ENCODE measurements at places on chromosomes 2 and 18. TPM values are rescaled to one million over a fixed set of nuclear protein-coding genes. Genes with fewer than 3 reads are reported as not detected.

DNA sequence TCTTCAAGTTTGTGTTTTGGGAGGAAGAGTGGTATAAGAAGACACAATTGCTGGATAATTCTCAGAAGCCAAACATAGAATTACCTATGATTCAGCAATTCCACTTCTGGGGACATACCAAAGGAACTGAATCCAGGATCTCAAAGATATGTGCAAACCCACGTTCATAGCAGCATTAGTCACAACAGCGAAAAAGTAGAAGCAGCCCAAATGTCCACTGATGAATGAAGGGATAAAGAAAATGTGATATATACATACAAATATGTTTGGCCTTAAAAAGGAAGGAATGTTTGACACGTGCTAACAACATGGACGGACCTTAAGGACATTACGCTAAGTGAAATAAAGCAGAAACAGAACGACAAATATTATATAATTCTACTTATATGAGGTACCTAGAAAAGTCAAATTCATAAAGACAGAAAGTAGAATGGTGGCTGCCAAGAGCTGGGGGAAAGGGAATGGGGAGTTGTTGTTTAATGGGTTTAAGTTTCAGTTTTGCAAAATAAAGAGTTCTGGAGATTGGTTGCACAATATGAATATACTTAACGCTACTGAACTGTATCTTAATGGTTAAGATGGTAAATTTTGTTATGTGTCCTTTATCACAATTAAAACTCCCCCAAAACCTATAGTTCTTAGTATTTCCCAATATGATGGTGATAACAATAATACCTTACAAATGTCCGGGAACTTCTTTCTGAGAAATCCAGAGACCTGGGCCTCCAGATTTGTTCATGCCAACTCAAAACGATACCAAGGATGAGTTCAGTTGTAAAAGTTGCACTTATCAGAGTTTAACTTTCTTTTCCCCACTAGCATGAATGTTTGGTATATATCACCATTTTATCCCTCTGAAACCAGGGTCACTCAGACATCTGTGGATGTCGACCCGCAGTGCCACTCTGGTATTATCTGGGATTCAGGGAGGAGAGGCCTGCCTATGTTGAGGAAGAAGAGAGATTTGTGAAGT, 33.7 kb upstream of the WIPF1 start:
- no peak for DNase-seq

- no peak for DNase-seq
Measured at GRCh38 chr2:172693037-172693436, 42.6 kb upstream of the RAPGEF4 start.

The KLHL41 gene
- polyA plus RNA-seq: 2.3 TPM

- no peak for DNase-seq
Measured at GRCh38 chr18:62867534-62867933, 152.2 kb downstream of the PHLPP1 start.

GRCh38 chr2:2805263-2805662, 474.2 kb upstream of the MYT1L start:
- DNase-seq: no peak

GRCh38 chr2:168731616-168732015, 70.8 kb upstream of the NOSTRIN start:
- no peak for DNase-seq

DNA sequence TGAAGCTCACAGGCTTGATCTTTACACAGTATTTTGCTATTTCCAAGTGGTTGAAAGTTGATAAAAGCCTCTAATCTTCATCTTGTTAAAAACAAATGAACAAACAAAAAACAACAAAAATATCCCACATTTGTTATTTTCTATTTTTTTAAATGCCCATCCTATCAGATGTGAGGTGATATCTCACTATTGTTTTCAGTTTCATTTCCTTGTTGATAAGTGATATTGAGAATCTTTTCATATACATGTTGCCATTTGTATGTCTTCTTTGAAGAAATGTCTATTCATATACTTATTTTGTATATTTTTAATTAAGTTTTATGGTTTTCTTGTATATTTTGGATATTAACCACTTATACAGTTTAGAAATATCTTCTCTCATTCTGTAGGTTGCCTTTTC, 175.8 kb downstream of the CALCRL start:
- DNase-seq: no peak

- no peak for DNase-seq
Measured at GRCh38 chr2:27537287-27537686, 40.6 kb downstream of the GCKR start.

DNA sequence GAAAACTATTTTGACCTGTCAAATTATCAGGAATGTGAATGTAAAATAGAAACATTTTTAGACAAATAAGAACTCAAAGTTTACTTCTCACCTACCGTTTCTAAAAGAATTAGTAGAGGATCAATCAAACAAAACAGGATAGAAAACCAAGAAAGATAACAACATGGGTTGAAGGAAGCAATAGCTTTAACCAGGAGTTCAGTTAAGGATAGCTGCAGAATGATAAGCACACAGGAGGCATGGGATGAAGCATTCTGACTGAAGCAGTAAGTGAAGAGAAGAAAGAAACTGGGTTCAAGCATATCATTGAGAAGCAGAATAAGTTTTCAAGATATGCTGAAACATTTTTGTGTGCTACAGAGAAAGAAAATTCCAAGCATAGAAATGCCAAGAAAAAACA, 52.3 kb downstream of the TWSG1 start:
- DNase-seq: no peak

- DNase-seq: no peak
Measured at GRCh38 chr18:70431203-70431624, 142.4 kb downstream of the SOCS6 start.

DNA sequence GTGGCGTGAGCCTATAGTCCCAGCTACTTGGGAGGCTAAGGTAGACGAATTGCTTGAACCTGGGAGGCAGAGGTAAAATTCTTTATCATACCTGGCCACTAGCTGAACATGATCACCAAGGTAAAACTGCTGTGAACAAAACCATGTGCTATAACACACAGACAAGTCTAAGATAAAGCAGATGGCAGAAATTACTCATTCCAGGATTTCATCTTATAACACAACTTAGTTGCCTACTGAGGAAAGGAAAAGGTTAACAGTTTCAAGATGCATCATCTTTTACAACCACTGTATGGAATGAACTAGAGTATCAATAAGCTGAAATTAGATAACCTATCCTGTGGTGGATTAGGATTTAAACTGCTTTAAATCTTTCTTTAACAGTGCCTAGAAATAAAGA, 8.3 kb downstream of the ARL5A start:
- no peak for DNase-seq

The MAL gene
- 306 TPM for polyA plus RNA-seq

GRCh38 chr18:32042337-32042736, 23.7 kb downstream of the RNF125 start:
- DNase-seq: no peak

- no peak for DNase-seq
Measured at GRCh38 chr18:26386441-26386840, 160.2 kb downstream of the TAF4B start.

DNA sequence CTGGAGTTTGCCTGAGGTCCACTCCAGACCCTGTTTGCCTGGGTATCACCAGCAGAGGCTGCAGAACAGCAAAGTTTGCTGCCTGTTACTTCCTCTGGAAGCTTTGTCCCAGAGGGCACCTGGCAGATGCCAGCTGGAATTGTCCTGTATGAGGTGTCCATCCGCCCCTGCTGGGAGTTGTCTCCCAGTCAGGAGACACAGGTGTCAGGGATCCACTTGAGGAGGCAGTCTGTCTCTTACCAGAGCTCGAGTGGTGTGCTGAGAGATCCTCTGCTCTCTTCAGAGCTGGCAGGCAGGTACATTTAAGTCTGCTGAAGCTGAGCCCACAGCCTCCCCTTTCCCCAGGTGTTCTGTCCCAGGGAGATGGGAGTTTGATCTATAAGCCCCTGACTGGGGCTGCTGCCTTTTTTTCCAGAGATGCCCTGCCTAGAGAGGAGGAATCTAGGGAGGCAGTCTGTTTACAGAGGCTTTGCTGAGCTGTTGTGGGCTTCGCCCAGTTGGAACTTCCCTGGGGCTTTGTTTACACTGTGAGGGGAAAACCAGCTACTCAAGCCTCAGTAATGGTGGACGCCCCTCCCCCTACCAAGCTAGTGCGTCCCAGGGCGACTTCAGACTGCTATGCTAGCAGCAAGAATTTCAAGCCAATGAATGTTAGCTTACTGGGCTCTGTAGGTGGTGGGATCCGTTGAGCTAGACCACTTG, 34.7 kb downstream of the TFPI start:
- no peak for DNase-seq

- DNase-seq: no peak
Measured at GRCh38 chr18:32749809-32750208, 23.0 kb downstream of the KLHL14 start.

The PNO1 gene
- polyA plus RNA-seq: 15.9 TPM

The PTPN2 gene
- 45.8 TPM for polyA plus RNA-seq

DNA sequence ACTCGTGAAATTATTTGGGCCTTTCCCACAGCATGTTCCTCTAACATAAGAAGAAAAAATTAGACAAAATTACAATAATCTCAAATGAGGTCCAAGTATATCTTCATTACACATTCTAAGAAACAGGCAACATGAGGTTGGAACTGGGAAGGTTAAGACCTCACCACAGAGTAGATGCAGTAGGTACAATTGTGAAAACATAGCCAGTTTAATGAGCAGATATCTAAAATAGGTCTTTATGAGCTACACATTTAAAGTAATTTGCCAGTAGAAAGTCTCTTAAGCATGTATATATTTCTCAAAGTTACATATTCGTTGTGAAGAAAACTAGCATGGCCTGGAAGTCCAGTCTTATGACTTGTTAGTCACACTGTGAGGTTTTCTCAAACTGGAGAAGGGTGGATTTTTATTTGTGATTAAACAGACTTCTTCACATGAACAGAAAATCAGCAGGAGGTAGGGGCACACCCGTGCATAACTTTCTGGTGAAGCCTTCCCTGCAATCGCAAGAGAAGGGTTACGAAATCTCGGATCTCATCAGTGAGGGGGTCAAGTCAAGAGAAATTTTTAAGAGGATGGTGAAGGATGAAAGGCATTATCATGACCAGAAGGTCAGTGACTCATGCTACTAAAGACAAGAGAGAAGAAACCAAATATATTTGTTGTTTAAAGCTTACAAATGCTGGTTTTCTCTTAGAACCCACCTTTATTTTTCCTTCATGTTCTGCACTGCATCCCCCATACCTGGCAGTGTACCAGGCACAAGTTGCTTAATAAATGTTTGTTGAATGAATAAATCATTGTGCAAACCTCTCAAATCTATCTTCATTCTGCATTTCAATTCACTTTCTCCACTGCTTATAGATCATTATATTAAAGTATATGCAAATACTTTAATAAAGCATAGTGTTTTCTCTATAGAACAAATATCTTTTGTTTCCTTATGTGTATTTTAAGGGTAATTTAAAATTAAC, 5.1 kb upstream of the RAB27B start:
- DNase-seq: no peak

DNA sequence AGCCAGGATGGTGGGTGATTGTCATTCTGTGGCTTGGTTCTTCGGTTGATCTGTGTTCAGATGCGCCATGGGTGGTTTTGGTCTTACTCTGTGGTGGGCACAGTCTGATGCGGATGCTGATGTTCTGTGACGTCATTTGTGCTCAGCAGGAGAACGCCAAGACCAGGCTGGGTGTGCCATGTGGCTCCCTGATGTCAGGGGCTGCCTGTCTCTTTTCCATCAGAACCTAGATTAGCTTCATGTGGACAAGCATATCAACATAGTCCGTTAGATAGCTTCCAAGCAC, 100.6 kb upstream of the ARL4C start:
- DNase-seq: no peak

- DNase-seq: no peak
Measured at GRCh38 chr2:168039881-168040280, 207.5 kb downstream of the STK39 start.

DNA sequence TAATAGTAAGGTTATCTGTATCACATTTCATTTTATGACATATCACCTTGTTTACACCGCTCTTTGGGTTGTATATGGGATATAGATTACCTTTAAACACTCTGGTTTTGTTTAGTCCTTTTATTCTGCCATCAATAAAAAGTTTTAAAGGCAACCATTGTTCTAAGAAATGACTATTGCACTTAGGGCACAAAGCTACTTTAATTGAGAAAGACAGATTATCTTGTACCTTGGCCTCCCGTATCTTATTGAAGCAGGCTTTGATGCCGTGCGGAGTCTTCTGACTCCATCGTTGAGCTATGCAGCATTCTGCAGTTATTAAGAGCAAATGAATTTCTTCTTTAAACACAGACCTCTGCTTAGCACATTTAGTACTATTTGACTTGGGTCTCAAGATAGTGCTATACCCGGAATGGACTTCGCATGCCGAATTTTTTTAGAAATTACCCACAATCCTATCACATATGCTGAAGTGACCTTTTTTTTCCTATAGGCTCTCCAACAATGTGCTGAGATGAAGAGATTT, 16.7 kb downstream of the PKDCC start:
- no peak for DNase-seq

The CPS1 gene
- polyA plus RNA-seq: 3.2 TPM

GRCh38 chr2:239302808-239303557, 97.8 kb downstream of the HDAC4 start:
- no peak for DNase-seq

The GALR1 gene
- 0.21 TPM for polyA plus RNA-seq

The STPG4 gene
- 0.30 TPM for polyA plus RNA-seq

- DNase-seq: peak; percentile 74
Measured at GRCh38 chr18:22558945-22559385, 141.2 kb upstream of the CTAGE1 start.

GRCh38 chr18:48689548-48689947, 150.7 kb downstream of the CTIF start:
- DNase-seq: no peak

- DNase-seq: no peak
Measured at GRCh38 chr2:29061616-29062015, 12.7 kb downstream of the PCARE start.

The COPS7B gene
- 64.4 TPM for polyA plus RNA-seq

- DNase-seq: no peak
Measured at GRCh38 chr18:58152891-58153290, 108.9 kb downstream of the NEDD4L start.

GRCh38 chr2:18849841-18850578, 260.6 kb upstream of the NT5C1B start:
- DNase-seq: no peak

- DNase-seq: no peak
Measured at GRCh38 chr2:73225513-73226360, 7.3 kb downstream of the PRADC1 start.

The TTLL4 gene
- 30.6 TPM for polyA plus RNA-seq

DNA sequence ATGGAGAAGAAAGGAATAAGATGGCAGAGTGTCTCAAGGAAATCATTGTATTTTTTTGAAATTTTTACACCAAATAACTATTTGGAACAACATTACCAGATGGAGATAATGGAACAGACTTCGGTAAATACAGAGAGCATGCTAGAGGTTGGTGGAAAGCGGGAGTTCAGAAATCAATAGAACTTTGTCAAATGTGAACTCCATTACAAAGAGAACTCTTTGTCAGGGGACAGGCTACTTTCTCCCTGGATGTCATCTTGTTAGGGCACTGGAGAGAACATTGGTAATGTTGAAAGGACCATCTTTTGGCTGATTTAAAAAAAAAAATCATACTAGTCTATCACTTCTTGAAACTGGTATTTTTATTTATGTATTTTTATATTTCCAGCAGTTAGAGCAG, 30.8 kb downstream of the DCC start:
- no peak for DNase-seq

GRCh38 chr2:62724886-62725711, 19.6 kb downstream of the EHBP1 start:
- no peak for DNase-seq

The ANO7 gene
- polyA plus RNA-seq: 2.7 TPM

GRCh38 chr2:160482673-160483072, 10.9 kb downstream of the RBMS1 start:
- DNase-seq: no peak

GRCh38 chr18:68840554-68841263, 42.8 kb downstream of the CCDC102B start:
- DNase-seq: no peak
